ENCODE measurements at places on chromosomes 16 and 17.
A peak's percentile ranks its signal among the peaks of the same experiment; 100 is the strongest.

GRCh38 chr16:88383401-88384221 is 852 bp downstream of the ZNF469 start:
- no peak for DNase-seq

DNA sequence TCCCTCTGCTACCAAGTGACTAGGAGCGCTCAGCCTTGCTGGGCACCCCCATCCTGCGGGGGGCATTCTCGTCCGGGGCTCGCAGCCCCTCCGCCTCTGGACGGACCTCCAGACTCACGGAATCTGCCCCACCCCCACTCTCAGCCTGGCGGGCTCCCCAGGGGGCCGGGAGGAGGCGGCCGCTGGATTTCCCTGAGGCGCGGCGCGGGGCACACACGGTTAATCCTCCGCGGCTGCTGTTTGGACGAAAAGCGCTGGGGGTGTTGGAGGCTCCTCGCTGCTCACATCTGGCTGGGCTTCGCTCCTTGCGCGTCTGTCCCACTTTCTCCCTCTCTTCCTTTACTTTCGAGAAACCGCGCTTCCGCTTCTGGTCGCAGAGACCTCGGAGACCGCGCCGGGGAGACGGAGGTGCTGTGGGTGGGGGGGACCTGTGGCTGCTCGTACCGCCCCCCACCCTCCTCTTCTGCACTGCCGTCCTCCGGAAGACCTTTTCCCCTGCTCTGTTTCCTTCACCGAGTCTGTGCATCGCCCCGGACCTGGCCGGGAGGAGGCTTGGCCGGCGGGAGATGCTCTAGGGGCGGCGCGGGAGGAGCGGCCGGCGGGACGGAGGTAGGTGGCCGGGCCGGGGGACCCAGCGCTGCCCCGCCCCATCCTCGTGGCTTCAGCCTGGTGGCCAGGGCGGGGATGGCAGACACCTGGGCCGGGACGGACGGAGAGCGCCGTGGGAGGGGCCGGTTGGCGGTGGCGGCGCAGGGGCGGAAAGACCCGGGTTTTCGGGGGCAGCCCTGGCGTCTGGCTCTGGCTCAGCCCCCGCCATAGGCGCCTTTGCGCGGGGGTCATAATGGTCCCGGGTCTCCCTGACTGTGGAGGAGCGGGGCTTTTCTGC is at the start of gene C1QTNF1:
C1QTNF1 (plus strand) TSS at position 284 of the 886 bp plus-strand sequence. CDS start 19,800 bp downstream, outside the sequence.
- DNase-seq, result peak; percentile 33

GRCh38 chr16:30003670-30004423 is 7.0 kb downstream of the DOC2A start:
- DNase-seq, result no peak

GRCh38 chr17:44522883-44523671 is 19.9 kb upstream of the GPATCH8 start:
- DNase-seq, result peak; percentile 51

DNA sequence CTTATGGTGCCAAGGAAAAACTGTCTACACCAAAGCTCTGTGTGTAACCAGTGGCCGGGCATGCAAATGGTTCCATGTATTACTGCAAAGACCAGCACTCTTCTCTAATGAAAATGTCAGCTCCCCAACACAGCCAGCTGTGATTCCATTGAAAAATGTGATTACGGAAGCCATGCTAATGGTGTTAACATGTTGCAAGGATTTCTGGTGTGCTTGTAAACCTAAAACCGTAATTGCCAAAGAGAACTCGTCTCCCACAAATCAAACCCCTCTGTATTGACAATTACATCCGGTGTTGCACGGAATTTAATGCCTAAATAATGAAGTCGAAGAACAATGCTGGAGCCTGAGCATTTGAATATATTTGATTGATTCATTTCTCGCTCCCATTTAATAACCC is 351.7 kb downstream of the NPIPA8 start:
- DNase-seq, result no peak

GRCh38 chr17:4896332-4897197 is 2.8 kb upstream of the C17orf107 start:
- no peak for DNase-seq

DNA sequence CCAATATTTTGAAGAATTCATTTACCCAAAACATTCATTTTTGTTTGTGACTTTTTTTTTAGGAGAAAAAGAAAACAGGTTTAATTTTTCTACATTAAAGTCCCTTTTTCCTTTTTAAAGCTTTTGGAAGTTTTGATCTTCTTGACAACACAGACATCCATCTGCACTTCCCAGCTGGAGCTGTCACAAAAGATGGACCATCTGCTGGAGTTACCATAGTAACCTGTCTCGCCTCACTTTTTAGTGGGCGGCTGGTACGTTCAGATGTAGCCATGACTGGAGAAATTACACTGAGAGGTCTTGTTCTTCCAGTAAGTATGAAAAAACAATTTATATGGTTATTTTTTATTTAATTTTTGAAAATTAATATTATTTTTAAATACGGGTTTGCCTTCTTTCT is 37.2 kb downstream of the SIAH1 start:
- DNase-seq, result no peak

DNA sequence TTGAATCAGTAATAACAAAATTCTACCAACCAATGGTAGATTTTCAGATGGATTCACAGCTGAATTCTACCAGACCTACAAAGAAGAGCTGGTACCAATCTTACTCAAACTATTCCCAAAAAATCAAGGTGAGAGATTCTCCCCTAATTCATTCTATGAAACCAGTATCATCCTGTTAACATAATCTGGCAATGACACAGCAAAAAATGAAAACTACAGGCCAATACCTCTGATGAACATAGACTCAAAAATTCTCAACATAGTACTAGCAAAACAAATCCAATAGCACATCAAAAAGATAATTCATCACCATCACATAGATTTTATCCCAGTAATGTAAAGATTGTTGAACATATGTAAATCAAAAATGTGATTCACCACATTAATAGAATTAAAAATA is 234.4 kb upstream of the KIF2B start:
- no peak for DNase-seq

DNA sequence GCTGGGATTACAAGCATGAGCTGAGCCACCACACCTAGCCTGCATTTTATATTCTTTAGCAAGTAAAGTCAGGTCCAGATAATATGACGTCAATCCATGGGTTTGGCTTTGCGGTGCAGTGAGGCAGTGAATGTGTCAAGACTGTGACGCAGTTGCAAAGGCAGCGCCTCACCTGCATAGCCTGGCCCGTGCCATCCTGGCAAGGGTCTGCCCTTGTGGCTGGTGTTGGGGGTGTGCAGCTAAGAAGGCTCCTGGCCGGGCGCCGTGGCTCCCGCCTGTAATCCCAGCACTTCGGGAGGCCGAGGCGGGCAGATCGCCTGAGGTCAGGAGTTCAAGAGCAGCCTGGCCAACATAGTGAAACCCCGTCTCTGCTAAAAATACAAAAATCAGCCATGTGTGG is 7.0 kb downstream of the PDF start:
- DNase-seq, result no peak

Data from CD4-positive, alpha-beta T cell treated with Interferon alpha-2 for 1 hour (primary cell).